Stimulated activated CD4-positive, alpha-beta T cell treated with anti-CD3 and anti-CD28 coated beads, TNF-alpha, amount 100 ng/mL, for 1 hour (primary cell): ENCODE measurements at places on chromosomes 5 and 9.

- no peak for DNase-seq
Measured at GRCh38 chr5:44613936-44614335, 194.8 kb upstream of the MRPS30 start.

- no peak for DNase-seq
Measured at GRCh38 chr5:1037123-1037670, 28.6 kb downstream of the NKD2 start.

DNA sequence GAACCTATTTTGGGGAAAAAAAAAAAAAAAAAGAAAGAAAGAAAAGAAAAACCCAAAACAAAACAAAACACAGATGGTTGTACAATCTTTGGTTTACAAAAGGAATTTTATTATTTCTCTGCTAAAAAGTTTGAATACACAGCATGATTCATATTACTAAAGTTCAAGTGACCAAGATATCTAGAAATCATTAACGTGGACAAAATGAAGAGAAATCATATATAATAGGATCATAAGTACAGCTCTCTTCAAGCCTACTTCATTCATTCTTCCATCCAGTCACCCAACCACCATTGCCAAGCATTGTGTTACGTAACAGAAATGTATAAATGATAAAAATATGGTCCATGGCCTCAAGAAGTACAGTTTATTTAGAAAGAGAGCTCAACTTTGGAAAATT lies 52.9 kb downstream of the ZDHHC21 start:
- DNase-seq: no peak

DNA sequence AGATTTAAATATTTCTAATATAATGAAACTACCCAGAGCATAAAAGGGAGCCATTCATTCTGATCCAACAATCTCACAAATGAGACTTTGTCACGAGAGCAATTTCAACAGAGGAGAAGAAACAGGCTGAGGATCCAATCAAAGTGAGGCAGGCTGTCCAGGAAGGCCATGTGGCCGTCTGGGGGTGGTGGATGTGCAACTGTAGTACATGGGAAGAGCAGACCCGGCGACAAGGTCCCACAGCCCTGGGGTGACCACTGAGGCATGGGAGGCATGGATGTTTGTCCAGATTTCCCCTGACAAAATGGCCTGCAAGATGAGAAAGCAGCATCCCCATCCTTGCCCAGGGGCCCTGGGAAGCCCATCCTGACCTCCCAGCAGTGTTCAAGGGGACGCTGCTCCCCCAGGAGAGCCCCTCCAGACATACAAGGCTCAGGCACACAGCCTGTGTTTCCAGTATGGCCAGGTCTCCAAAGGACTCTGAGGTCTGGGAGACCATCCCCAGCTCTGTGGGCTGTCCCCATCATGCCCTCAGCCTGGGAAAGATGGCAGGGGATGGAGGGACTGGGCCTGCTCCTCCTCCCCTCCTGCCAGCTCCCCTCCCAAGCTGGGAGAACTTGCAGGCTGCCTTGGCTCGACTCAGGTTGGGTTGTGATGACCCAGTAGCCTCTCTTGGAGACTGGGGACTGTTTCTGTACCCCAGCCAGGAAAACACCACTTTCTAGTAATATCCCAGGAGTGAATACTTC lies 27.5 kb upstream of the FCN2 start:
- no peak for DNase-seq

DNA sequence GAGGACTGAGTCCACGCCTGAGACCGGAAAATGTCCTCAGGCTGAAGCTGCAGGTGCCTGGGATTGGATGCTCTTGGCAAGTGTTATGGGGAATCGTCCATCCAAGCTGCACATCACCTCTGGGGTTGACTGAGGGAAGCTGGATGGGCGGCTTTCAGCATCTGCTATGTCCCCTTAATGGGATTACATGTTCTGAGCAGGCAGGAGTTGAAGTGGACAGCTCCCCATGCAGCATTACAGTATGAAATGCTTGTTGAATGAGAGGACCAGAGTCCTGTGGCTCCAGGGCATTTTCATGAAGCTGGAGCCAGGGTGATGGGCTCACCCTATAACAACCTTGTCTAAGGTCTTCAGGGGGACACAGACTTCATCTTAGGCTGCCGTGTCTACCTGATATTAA lies 270.9 kb downstream of the HSPA4 start:
- no peak for DNase-seq

DNA sequence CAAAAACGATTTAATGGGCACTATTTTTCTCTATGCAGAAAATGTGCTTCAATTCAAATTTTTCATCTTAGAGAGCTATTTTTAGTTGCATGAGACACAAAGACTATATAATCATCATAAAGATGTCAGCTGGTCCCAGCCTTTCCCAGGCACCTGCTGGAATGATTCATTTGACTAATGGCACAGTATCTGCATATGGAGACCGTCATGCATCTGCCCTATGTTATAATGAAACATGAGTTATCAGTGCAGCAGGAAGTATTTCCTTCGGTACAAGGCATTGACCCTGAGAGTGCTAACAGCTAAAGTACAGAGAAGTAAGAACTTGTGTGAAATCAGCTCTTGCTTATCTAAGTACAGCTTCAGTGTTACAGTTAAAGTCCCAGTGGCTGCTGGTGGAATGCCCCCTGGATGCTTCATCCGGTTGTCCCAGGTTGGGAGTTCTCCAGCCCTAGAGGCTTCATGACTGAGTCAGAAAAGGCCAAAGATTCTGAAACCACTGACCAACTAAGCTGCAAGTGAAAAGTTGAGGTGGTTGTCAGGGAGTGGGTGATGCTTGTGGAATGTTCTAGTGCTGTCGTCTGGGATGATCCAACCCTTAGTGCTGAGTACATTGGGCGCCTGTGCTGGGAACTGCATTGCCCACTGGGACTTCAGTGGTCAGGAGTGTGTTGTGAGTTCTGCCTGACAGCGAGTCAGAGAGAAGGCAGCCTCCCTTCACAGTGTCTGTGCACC lies 57.2 kb downstream of the MTRR start:
- DNase-seq: no peak

GRCh38 chr9:85243977-85244376 lies 497.8 kb downstream of the AGTPBP1 start:
- no peak for DNase-seq

DNA sequence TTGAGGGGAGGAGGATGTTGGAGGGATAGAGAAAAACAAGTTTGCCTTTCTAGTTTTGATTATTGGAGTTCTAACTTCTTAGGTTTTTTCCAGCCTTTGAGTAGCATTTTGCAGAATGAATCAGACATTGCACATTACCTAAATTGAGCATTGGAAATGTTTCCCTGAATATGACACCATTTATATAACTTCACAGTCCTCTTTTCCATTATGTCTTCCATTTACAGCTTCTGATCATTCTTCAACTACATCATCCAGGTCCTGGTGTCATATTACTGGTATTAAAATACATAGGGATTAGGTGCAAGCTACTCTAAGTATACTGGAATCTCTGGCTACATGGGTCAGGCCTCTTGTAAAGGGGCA lies 286.1 kb downstream of the ARHGAP26 start:
- DNase-seq: no peak

GRCh38 chr9:81535542-81536241 lies 153.7 kb downstream of the TLE1 start:
- DNase-seq: no peak

DNA sequence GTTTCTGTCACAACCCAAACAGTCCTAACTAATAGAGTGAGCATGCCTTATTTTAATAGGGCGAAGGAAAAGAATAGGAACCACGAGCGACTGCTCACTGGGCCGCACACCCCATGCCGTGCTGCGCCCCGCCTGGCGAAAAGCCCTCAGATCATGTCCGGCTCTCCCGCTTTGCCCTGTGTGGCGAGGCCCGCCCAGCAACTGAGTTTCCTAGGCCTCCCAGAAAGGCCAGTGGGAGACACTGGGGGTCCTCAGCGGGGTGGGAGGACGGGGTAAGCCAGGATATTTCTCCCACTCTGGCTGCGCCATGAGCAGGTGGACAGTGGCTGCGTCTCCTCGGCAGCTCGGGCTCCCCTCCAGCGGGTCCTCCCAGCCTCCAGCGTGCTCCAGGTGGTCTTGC lies 138.0 kb downstream of the GAPVD1 start:
- no peak for DNase-seq

GRCh38 chr9:109143881-109144562 lies 23.0 kb downstream of the FRRS1L start:
- DNase-seq: no peak

DNA sequence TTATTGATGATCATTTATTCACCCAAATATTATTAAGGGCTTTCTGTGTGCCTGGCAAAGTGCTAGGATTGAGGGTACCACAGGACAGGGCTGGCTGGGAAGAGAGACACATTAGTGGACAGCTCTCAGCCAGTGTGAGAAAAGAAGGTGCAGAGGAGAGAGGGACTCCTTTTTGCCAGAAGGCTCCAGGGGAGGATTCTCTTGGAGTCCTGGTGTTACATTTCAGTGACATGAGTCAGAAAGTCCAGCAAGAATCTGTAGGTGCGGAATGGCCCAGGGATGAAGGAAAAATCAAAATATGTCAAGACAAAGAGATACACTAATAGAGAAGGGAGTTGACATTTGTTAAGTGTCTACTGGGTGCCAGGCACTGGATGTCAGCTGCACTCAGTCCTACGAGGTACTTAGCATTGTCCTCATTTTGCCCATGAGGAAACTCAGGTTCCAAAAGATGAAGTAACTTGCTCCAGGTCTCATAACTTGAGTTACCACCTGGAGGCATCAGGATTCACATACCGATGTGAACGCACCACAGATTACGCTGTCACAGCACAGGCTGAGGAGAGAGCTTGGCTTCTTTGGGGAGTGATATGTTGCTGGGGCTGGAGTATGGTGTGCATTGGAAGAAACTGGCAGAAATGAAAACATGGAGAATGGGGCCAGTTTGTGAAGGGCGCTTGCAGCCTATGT lies 60.5 kb downstream of the RASGRF2 start:
- no peak for DNase-seq

DNA sequence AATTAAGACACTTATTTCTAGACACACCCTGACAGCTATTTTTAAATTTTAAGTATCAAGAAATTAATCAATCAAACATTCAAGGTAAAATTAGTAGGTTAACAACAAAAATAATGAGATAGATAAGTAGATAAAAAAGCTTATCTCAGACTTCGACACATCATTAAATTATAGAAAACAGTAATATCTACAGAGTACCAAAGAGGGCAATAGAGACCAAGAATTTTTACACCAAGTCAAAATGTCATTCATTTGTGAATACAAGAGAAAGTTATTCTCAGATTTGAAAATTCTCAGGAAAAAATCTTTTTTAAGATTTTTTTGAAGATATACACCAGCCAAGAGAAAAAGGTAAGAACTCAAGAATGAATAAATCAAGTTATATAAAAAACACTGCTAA lies 445.6 kb downstream of the ACTL7B start:
- no peak for DNase-seq

DNA sequence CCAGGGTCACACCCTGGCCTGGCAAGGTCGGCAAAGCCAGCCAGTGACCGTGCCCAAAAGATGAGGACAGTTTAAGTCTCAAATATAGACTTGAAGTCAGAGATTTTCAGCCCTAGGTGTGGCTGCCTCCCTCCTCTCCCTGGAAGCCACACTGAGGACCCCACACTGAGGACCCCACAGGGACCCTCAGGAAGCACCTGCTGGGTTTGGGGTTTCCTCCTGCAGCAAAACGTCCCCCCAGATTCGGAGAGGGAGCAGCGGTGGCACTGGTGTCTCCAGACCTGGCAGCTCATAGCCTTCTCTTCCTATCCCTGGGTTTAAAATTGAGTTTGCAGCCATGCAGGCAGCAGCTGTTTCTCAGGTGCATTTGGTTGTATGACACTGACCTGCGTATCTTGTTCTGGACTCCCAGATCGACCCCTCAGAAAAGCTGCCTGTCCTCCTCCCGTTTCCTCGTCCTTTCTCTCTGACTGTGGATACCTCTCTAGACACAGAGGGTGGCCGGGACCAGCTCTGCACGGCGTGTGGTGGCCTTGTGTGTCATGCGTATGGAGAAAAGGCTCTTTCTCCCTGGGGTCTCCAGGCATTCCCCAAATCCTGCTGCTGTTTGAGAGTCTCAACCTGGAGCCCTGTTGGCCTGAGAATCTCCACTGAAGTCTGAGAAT lies 36.6 kb downstream of the MRPL36 start:
- no peak for DNase-seq

DNA sequence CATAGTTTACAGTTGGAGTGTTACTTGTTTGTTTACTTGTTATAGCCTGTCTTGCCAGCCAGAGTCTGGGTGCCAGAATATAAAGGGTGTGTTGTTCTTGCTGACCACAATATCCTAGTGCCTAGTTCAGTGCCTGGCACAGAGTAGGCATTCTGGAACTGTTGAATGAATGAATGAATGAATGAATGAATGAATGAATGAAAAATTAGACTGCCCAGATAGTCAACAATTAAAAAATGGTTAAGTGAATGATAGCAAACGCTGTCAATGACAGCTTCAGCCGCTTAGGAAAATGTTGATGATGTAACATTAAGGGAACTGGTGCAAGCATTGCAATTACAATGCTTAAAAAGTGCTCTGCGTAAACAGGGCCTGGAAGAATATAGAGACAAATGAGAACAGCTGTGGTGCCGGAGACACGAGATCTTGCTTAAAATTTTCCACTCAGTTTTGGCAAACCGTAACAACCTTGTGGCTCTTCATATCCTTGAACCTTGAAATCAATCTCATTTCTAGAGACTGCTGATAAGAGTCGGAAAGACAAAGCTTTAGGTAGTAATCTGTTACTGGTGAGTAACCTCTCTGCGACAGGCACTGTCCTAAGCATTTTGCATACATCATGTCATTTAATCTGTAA lies 4.7 kb upstream of the TTLL11 start:
- no peak for DNase-seq

GRCh38 chr5:135133181-135133580 lies 99.2 kb upstream of the PITX1 start:
- DNase-seq: no peak

DNA sequence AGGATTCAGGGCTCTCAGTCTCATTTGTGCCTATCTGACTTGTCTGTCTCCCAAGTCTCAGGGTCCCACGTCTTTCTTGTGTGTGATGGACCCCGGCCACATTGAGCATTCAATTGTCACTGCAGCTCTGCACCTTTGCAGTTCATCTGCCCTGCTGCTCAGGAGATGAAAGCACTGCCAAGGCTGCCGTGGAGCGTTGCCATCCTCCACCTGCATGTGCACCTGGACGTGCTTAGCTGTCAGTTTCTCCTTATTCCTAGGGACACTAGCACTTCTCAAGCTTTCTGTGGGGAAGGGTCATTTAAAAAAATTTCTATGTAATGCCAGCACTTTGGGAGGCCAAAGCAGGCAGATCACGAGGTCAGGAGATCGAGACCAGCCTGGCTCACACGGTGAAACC lies 22.8 kb upstream of the GFPT2 start:
- DNase-seq: no peak
